Memory B cell (primary cell): ENCODE measurements at places on chromosomes 7 and 10.

GRCh38 chr7:29898301-29898700 lies 91.3 kb downstream of the SCRN1 start:
- no peak for DNase-seq

- DNase-seq, result no peak
Measured at GRCh38 chr7:114264023-114264422, 150.6 kb upstream of the FOXP2 start.

DNA sequence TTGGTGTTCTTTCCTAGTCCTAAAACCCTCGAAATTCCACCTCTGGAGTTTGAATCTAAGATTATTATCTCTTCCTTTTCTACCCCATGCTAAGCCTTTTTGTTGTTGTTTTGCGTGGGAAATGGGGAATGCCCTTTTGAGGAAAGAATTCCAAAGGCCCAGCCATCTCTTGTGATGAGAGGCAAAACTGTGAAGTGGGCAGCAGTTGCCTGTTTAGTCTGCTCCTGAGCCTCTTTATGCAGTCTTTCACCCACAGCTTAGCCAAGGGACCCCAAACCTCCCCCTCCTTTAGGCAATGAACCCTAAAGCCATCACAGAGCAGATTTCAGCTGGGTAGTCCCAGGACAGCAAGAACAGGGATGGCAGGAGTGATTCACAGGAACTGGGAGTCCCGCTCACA lies 95.5 kb downstream of the DNMBP start:
- no peak for DNase-seq

- DNase-seq, result no peak
Measured at GRCh38 chr10:74859546-74859945, 33.1 kb downstream of the KAT6B start.

GRCh38 chr7:137772748-137773147 lies 74.0 kb downstream of the DGKI start:
- DNase-seq, result no peak

DNA sequence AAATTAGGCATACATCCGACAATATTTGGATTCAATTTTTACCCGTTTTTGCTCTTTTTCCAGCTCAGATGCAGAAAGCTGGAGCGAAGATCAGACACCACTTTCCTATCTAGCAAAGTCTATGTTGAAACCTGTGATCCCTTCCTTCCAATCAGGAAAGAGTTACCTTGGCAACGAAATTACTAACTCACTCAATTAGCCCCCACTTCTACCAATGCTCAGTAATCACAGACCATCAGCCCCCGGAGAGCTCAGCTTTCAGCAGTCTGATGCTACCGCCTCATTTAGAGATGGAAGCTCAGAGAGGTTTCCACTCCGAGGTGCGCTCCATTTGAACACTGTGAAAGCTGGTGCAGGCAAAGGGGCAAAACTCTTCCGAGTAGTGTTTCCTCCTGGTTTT lies 6.7 kb downstream of the FRAT1 start:
- DNase-seq, result no peak
